ENCODE measurements at places on chromosomes 2 and 18.

GRCh38 chr2:108194409-108195132, 45.2 kb upstream of the SULT1C3 start:
- no peak for DNase-seq

DNA sequence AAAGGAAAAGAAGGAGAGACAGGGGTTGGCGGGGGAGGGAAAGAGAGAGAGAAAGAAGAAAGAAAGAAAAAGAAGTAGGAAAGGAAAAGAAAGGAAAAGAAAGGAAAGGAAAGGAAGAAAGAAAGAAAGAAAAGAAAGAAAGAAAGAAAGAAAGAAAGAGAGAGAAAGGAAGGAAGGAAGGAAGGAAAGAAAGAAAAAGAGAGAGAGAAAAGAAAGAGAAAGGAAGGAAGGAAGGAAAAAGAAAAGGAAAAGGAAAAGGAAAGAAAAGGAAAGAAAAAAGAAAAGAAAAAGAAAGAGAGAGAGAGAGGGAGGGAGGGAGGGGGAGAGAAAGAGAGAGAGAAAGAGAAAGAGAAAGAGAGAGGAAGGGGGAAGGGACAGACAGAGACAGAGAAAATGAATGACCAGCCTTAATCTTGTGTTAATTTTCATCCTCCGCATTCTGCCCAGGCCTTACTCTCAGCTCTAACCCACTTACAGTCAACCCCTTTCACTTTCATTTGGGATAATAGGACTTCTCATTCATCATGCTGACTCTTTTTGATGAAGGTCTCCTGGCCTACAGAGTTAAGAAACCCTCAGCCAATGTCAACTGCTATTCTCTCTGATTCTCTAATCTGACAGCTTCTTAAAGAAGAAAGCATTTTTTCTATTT, 207.3 kb downstream of the SUCLG1 start:
- no peak for DNase-seq

DNA sequence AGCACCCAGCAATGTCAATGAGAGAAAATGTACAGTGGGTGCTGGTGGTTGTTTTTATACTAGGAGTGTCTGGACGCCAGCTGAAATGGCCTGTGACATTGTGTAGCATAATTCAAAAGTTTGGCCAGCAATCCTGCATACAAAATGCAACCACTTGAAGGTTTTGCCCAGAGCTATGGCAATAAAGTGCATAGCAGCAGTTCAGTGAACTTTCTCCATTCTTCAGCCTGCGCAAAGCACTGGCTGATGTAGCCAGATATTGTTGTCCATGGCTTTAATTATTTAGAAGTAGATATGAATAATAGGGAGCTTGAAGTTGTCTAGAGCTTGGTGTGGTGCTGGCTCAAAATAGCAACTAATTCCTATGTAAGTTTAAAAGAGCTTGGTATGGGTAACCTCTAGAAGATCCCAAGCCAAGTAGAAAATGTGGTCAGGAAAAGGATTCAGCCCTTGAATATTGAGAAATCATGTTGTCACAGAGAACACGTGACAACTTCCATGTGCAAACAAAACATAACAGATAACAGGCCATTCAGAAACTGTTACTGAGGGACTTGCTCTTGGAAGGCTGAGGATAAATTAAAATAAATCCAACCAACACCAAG, 33.3 kb upstream of the PGAP1 start:
- no peak for DNase-seq

DNA sequence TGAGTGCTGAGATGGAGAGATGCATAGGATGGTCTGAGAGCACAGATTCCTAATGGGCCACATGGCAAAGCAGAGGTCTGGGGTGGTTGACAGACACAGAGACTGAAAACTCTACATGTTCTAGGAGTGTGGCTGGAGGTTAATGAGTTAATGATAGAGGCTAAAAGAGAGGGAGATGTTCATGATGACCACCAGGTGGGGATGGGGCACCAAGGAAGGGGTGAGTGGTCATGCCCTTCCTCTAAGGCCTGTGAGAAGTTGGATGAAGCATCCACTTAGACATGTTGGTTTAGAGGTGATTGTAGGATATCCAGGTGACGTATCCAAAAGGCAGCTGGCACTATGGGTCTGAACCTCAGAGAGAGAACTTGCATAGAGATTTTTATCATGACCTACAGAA, 102.1 kb downstream of the LRP2 start:
- DNase-seq: no peak

- no peak for DNase-seq
Measured at GRCh38 chr18:24853076-24853475, 392.6 kb downstream of the HRH4 start.

DNA sequence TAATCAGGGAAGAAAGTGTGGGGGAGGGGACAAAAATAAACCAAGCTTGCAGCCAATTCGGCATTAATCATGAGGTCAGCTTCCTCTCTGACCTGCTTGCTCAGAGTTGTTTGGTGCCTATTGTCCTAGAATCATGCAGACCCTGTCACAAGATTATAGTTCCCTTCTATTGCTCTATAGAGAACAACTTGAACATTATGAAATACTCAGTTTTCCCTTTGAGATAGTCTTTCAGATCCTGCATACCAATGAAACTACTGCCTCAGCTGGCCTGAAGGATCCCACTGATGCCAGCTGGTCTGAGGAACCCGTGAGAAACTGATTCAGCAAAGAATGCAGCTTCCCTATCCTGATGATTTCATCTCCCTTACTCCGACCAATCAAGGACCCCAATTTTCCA, 955 bp upstream of the BBS5 start:
- DNase-seq: no peak

DNA sequence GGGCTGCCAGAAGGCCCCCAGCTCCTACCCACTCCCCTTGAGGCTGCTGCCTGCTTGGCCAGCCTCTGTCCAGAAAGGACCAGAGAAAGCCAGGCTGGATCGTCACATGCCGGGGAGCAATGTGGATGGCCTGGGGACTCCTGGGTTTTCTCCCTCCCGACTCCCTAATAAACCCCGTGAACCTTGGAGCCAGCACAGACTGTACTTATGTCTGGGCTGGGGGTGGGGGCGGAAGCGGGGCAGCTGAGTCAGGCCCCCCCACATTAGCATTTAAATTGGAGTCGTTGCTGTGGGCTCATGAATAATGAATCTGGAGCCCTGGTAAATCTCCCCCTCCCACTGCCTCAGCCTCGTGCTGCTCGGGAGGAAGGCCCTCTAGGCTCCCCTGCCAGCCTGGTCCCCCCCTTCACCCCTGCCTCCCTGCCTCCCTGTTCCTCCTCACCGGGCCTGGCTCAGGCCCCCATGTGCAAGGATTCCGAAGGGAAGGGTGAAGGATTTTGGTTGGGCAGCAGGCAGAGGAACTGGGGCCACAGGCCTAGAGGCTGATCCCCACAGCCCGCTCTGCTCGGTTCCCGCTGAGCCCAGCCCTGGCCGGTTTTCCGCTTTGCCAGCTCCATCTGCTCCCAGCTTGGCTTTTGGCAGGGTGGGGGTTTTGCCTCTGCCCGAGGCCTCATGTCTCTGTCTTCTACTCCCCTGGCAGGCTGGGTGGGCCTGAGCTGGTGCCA, 7.3 kb upstream of the ASIC4 start:
- DNase-seq: no peak

- DNase-seq: no peak
Measured at GRCh38 chr2:493228-493627, 184.0 kb downstream of the TMEM18 start.

DNA sequence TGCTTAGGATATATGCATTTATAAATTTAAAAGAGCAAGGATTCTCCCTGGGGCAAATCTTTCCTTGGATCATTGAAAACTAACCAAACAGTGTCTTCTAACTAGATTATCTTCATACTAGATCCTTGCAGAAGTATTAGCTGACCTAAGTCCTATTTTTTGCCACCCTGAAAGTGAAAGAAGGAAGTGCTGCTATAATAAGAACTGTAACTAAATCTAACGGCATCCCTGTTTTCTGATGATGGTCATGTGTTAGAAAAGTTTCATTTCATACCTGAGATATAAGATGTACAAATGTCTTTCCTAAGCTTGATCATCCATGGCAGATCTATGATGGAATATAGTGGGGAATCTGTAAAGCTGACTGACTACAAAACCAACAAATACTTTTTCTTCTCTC, 102.7 kb downstream of the MAP2 start:
- no peak for DNase-seq
